ENCODE measurements at places on chromosomes 2 and 18.

DNA sequence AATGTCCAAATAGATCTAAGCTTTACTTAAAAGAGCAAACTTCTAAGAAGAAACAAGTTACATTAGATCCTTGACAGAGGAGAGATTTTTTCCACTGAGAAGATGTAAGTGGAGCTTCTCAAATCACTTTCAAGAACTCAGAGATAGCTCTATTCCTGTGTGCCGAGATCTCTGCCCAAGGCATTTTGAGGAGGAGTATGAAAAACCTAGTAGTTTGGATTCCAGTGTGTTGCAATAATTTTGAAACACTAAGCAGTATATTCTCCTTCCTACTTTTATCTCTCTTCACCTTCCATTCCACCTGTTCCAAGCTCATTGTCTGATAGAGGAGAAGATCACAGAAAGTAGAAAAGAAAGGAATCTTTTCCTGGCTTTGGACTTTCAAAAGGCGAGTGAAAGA, 192.0 kb upstream of the TANK start:
- DNase-seq, result no peak

DNA sequence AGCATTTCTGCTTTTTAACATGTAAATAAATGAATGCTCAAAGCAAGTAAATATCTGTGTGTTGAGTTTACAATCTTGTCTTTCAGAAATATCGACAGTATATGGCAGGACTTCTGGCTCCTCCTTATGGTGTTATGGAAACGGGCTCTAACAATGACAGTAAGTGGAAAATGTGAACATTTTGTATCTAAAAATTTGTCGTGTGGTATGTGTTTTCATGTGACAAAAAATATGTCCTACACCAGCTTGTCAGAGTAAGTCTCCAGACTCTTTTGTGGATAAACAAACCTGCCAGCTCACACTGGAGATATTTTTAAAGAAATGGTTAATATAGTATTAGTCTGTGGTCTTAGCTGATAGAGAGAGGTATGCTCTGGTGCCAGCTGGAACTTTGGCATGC, 157.9 kb upstream of the MAP3K20 start:
- no peak for DNase-seq

- DNase-seq, result no peak
Measured at GRCh38 chr18:40864846-40865245, 1090.2 kb upstream of the PIK3C3 start.

GRCh38 chr2:146986161-146986560, 858.7 kb upstream of the ACVR2A start:
- DNase-seq, result peak; percentile 32

DNA sequence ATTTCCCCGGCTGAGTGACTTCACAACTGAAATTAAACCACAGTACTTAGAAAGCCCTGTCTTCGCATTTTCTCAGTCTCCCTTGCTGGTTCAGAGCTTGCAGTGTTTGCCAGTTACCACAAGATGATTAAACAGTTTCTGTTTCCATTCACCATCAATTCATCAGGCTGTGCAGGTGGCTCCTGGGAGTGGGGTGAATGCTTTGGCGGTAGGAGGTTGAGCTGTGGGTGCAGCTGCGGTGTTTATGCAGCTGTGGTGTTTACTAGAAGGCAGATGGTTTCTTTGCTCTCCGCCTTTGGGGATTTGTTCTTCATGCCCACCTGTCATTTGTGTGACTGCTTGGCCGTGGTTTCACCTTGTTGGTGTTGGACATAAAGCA, 16.1 kb downstream of the ACOXL start:
- DNase-seq, result no peak

- no peak for DNase-seq
Measured at GRCh38 chr2:61910603-61911002, 5.1 kb downstream of the COMMD1 start.

GRCh38 chr2:183926433-183926832, 671.9 kb upstream of the ZNF804A start:
- no peak for DNase-seq

DNA sequence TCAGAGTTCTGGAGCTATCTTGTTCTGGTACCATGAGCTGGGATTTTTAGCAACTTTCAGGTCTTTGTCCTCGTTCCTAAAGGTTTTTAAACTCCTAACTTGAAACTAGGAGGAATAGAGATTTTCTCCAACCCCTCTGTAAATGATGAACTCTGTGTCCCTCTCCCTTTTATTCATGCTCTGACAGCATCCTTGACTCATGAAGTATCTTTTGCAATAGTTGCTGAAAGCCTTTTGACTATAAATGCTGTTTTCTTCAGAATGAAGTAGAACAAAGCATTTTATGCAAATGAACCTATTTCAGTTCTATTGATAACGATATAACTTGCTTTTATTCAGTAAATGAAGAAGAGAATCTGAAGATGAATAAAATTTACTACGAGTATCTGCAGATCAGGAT, 17.0 kb upstream of the MAPRE2 start:
- DNase-seq, result no peak

GRCh38 chr2:121570667-121571055, 40.0 kb downstream of the RNU4ATAC start:
- no peak for DNase-seq

- DNase-seq, result no peak
Measured at GRCh38 chr2:27282892-27283291, 663 bp downstream of the TRIM54 start.

- no peak for DNase-seq
Measured at GRCh38 chr2:154696810-154697417, 1.6 kb upstream of the KCNJ3 start.

DNA sequence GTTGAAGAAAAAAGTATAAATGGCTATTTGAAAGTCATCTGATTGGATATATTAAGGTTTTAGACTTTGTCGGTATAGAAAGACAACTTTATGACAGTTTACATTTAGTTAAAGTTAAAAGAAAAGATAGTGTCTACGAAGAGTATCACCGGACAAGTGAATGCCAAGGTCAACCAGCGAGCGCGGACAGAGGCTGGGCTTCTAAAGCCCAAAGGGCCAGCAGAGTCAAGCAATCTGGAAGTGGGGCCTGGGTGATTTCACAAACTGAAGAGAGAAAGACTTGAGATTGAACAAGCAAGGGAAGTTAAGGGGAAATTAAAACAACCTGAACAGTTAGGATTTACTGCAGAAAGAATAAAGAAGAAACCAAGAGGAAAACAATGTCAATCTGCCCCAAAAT, 16.3 kb downstream of the ZNF521 start:
- DNase-seq, result no peak

GRCh38 chr2:112824694-112825085, 11.9 kb downstream of the IL1B start:
- DNase-seq, result no peak
